ENCODE measurements at places on chromosomes 7 and 10.

- no peak for DNase-seq
Measured at GRCh38 chr7:133936074-133936473, 191.1 kb upstream of the LRGUK start.

DNA sequence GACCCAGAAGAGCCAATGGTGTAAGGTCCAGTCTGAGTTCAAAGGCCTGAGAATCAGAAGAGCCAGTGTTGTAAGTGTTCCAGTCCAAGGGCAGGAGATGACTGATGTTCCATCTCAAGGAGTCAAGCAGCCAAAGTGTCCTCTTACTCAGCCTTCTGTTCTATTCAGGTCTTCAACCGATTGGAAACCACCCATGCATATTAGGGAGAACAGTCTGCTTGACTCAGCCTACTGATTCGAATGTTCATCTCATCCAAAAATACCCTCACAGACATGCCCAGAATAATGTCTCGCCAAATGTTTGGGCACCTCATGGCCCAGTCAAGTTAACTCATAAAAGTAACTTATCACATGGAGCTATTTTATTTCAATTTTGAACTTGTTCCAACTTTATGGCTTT is 2.9 kb upstream of the WDFY4 start:
- DNase-seq = no peak

DNA sequence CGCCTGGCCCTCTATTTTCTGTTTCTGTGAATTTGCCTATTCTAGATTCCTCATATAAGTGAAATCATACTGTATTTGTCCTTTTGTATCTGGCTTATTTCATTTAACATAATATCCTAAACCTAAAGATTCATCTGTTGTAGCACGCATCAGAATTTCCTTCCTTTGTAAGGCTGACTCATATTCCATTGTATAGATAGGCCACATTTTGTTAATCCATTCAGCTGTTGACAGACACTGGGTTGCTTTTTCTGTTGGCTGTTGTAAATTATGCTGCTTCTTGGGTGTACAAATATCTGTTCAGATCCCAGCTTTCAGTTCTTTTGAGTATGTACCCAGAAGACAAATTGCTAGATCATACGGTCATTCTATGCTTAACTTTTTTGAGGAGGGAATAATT is 28.8 kb upstream of the CUL1 start:
- DNase-seq = no peak

GRCh38 chr7:10789170-10789569 is 184.5 kb upstream of the PHF14 start:
- DNase-seq = no peak
